KBM-7 (cell line): ENCODE measurements at places on chromosomes 7 and 10.

GRCh38 chr10:115802911-115803310 lies 470.1 kb downstream of the GFRA1 start:
- DNase-seq = no peak

DNA sequence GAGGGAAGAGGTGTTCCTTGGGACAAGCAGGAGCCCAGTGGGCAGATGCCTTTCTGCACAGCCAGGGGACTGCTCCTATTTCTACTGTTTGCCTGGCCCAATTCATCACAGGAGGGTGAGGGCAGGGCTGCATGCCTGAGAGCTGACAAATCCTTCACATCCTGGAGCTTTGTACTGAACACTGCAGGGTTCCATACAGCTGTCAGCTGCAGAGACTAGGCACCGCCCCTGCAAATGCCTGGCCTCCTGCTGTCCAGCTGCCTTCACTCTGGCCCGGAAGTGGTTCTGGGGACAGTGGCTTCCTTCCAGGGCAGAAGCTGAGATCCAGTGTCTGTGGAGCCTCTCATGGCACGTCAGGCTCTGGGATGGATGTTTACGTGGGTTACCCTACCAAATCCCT lies 470.7 kb downstream of the DNAJB6 start:
- no peak for DNase-seq

- DNase-seq = peak; percentile 20
Observed at GRCh38 chr10:124493214-124493882, 31.7 kb downstream of the LHPP start.

- no peak for DNase-seq
Observed at GRCh38 chr10:98131619-98132018, 2.8 kb upstream of the R3HCC1L start.

DNA sequence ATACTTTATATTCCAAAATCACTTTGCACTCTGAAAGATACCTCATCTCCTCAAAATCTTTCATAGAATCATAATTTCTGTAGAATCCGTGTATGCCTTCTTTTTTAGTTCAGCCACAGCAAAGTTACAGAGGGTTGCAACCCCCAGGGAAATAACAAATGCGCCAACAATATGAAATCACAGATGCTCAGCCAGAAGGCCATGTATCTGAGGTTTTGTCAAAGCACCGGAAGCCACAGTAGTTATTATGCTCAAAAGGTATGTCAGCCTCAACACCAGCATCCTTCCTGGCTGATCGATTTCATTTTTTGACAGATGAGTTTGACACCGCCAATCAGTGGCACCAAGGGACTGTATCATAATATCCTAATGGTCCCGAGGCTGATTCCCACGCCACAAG lies 204.1 kb downstream of the KCNMA1 start:
- no peak for DNase-seq

DNA sequence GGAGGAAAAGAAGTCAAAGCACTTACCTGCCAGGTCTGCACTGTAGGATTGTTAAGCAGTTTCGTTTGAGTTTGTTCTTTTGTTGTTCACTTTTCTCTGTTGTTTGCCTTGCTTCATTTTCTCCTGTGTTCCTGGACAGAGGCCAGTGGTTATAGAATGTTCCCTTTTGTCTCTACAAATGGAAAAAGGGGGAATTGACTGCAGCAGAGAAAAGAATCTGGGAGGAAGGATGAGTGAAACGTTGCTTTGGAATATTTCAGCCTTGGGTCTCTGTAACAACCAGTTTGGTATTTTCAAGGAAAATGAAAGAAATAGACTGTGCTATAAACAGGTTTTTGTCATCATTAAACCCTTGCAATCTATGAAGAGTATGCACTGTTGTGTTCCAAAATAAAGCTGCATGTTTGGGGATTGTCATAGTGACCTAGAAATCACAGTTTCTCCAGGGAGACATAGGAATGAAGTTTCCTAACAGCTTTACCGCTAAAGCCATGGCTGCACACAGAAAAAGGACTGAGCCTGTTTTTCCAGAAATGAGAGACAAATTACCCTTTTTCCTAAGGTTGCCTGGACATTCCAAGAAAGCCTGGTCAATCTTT lies 60.8 kb upstream of the HABP2 start:
- no peak for DNase-seq

DNA sequence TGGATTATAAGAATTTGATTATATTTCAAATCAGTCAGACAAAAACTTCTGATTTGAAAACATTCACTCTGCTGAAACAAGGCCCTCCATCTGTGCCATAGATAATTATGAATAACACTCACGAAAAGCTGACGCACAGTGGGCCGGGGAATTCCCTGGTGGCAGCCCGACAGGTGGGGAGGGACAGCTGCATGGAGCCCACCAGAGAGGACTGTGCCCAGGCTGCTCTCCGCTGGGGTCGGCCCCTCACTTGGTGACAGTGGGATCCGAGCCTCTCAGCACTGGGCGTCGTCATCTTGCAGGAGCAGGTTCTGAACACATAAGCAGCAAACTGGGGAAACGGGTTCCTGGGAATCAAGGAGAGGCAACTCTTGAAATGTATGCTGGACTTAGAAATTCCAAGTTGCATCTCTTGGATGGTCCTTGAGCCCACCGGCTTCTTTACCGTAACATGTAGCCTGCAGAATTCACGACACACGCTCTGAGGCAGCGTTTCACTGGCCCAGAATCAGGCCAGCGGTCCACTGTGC lies 41.4 kb downstream of the AFAP1L2 start:
- DNase-seq = no peak

DNA sequence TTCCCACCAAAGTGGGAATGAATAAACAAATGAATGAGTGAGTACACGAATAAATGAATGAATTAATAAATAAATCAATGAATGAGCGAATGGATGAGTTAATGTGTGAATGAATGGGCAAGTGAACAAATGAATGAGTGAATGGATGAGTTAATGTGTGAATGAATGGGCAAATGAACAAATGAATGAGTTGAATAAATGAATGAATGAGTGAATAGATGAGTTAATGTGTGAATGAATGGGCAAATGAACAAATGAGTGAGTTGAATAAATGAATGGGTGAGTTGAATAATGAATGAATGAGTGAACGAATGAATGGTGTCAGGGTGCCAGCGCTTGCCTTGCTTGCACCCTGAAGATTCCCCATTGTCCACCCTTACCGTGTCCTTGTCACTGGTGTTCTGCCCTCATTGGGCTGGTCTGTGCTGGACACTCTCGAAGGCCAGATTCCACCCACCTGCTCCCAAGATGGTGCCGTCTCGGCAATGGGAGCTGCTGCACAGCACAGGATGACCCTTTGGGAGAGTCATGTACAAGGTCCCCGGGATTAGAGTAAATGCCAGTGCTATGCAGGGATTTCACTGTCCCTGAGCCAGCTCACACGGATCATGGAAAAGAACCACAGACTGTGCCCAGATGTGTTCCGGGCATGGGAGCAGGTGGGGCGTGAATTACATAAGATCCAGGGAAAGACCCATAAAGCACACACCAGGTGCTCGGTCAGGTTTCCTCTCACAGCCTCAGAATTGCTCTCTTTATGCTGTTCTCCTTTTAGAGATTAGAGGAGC lies 83.2 kb downstream of the CAMK1D start:
- no peak for DNase-seq

GRCh38 chr10:50565301-50566083 lies 58.3 kb downstream of the SGMS1 start:
- no peak for DNase-seq

- no peak for DNase-seq
Observed at GRCh38 chr10:91210014-91210413, 10.4 kb upstream of the PCGF5 start.

GRCh38 chr7:131302876-131303707 lies 24.6 kb upstream of the MKLN1 start:
- DNase-seq = no peak

DNA sequence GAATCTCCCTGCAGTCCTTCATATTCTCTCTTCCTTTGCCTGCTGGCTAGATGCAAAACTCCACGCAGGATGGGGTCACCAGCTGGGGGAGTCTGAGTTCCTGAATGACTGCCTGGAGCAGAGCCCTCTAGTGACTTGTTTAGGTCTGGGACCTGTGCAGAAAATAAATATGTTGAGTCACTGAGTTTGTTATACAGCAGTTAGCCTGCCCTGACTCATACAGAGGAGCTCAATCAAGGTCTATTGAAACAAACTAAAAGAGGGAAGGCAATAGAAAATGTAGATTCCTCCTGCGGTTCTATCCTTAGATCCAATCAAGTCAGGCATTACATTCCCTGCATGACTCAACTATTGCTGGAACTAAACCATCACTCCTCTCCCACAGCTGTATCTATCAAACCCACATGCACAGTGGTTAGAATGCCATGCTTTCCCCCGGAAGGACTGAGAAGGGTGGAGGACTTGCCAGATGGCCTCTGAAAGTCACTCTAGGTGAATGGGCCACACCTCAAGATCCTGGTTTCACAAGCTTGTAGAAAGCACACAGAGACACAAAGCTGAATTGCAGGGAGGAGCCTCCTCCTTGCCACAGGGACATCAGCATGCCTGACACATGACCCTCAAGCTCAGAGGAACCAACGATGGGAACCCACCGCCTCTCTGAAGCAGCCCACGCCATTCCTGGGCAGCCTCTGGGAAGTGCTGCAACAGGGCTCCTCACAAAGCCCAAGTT lies 73.9 kb downstream of the SH3PXD2A start:
- DNase-seq = peak; percentile 29

DNA sequence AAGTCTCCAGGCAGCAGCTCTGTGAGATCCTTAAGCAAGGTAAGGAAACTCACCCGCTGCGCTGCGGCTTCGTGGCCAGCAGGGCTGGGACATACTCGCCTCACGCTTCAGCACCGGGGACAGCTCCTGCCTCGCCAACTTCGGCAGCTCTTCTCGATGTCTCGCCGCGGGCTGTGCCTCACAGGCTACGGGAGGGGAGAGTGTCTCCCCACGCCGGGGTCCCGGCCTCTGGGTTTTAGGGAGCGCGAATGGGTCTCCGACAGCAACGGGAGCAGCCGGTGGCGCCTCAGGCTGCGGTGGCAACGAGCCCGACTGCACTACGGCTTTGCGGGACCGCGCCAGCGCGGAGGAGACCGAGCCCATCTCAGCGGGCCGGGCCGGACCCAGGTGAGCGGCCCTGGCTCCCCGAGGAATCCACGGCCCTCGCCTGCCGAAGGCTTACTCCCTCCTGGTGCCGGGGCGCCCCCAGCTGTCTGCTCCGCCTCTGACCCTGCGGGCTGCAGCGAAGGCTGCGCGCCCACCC lies 62.4 kb downstream of the LSM5 start:
- peak; percentile 63 for DNase-seq

DNA sequence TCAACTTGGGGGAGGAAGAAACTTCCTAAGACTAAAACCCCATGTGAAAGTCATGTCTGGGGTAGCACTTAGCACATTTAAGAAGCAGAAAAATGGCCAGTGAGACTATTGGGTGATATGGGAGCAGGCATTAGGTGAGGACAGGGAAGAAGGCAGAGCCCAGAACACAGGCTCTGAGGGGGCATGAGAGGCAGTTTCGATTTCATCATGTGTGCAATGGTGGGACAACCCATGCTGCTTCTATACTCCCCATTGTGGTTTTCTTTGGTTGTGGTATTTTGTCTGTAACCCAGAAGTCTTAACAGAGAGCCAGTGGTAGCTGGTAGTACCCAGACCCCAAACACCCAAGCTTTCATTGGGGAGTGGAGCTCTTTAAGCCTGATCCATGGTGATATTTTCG lies 752.0 kb downstream of the GRID1 start:
- DNase-seq = no peak

DNA sequence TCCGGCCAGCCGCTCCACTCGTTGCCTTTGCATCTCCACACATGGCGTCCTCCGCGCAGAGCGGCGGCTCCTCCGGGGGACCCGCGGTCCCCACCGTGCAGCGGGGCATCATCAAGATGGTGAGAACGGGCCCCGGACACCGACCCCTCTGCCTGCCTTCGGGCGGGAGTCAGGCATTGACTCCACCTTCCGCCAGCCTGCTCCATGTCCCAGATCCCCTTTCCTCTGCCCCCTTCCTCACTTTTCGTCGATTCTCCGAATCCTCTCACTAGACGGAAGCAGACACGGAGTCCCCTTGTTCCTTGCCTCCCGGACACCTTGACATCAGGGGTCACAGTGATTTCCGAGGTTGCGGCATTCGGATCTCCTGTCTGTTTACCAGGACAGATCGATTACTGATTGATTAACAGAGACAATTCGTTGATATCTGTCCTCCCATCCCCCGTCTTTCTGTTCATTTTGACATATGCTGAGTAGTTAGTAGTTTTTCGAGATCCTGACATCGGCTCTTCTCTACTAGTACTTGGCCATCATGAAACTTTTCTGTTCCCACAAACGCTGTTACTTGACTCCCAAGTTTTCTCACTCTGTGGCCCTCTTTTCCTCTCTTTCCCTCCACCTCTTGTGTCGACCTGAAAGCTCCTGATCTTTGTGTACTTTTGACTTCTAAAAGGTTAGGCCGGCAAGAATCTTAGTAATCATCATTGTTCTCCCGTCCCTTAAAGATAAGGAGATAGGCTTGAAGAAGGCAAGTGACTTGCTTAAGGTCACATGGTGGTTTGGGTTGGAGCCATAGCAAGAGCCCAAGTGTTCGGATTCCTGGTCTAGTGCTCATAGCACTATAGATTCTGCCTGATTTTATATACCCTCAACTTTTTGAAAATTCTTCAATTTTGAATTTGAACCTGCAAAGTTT lies 597 bp downstream of the SND1 start:
- DNase-seq = no peak

GRCh38 chr7:54546081-54546985 lies 4.2 kb downstream of the VSTM2A start:
- DNase-seq = peak; percentile 32

DNA sequence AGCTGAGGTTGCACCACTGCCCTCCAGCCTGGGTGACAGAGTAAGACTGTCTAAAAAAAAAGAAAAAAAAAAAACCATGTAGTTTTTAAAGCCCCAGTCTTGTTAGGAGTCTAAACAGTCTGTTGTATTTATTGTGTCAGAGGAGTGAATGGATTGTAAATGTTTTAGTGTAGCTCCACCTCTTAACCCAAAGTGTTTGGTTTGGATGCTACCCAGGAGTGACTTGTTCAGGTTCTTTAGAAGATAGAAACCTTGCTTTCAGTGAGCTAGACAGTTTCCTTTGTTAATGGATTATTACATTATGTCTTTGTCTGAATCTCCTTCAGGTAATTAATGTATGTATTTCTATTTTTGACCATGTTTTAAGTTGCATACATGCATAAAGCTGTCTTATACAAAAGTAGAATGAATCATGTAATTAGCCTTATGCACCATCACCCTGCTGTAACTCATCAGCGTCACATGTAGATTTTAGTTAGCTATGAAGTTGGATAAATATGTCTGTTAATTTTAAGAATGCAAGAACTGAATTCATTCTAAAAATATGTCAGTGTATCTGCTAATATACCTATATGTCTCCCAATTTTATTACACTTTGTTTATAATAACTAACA lies 97.7 kb downstream of the TAF3 start:
- no peak for DNase-seq
